ENCODE measurements at places on chromosomes 4 and X.

DNA sequence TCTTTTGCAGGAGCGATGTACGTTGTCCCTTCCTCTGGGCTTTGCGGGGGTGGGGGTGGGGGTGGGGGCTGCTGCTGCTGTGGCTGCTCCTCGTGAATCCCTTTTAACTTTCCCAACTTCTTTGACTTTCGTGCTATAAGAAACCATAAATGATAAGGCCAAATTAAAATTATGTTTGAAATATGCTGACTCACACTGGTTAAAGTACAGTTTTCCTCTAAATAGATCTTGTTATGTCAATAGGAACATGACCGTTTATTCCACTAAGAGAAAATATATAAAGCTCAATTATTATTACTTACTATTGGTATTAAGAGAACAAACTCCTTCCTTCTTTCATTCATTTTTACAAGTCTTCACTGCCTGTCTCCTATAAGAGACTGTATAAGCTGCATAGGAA is 287.4 kb downstream of the NR3C2 start:
- no peak for DNase-seq

DNA sequence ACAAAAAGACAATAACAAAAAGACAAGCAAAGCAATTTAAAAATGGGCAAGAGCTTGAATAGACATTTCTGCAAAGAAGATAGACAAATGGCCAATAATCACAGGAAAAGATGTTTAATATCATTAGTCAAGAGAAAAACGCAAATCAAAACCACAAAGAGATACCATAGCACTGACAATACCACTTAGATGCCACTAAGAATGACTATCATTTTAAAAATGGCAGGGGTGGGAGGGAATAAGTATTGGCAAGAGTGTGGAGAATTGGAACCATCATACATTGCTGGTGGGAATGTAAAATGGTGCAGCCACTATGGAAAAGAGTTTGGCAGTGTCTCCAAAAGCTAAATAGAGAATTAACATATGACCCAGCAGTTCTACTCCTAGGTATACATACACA is 15.1 kb upstream of the EXOC1 start:
- DNase-seq = no peak

- no peak for DNase-seq
Measured at GRCh38 chr4:179285696-179286095, 1843.5 kb upstream of the AGA start.

- no peak for DNase-seq
Measured at GRCh38 chr4:145740806-145741205, 60.9 kb downstream of the C4orf51 start.

GRCh38 chr4:101191302-101192098 is 155.8 kb downstream of the PPP3CA start:
- peak; percentile 12 for DNase-seq

DNA sequence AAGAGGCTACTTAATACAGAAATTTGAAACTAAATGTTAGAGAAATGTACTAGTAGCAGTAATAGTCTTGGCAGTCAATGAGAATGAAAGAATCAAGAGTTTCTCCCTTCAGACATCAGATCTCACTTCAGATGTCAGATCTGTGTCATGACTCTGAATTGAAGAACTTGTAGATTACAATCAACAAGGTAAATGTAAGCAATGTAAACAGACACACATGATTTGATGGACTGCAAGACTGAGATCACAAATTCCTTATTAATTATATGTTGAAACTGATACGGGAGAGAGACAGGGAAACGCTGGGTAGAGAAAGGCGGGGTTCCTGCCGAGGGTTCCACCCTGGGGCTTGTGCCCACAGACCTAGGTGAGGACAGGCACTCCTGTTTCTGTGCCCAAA is 65.5 kb upstream of the HHIP start:
- no peak for DNase-seq

DNA sequence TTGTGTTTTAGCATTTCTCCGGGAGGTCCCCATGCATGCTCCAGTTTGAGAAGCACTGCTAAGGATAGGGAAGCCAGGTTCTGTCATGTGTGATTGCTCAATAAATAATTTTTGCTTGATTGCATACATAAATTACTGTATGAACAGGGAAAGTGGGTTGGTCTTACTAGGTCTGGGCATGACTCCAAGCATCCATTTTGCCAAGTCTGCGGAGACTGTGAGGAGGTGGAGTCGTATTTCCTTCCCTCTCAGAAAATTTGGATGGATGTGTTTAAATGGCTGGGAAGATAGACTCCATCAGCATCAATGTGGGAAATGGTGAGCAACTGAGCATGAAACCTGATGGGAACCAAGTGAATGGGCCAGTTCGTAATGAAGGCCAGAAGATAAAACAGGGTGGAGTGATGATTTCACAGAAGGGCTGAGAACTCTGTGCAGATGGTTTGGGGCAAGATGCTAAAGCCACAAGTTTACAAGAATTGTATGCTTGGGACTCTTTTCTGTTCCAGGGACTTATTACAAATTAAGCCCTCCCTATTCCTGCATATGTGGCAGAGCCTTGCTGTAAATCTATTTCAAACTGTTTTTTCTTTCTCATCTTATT is 84.1 kb downstream of the NHS start:
- no peak for DNase-seq

GRCh38 chr4:30720021-30720660 is at the start of gene PCDH7:
Gene PCDH7, plus strand, starts transcription at chr4:30720369. Its CDS starts 1,054 bp downstream, at chr4:30721423.
- DNase-seq = peak; percentile 41

GRCh38 chr4:2923141-2923551 is 40.1 kb downstream of the NOP14 start:
- DNase-seq = no peak

- no peak for DNase-seq
Measured at GRCh38 chrX:22952010-22952409, 47.8 kb upstream of the DDX53 start.

DNA sequence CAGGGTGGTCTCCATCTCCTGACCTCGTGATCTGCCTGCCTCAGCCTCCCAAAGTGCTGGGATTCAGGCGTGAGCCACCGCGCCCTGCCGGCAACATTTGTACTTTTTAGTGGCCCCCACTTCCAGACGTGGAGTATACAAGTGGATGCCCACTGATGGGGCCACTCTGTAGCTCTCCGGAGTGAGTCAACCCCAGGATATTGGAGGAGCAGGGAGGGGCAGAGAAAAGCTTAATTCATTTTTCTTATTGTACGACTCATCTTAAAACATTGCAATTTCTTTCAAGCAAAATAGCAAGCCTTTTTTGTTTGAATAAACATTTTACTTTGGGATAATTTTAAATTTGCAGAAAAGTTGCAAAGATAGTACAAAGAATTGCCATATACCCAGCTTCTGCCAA is 34.6 kb downstream of the FAM9C start:
- no peak for DNase-seq

- no peak for DNase-seq
Measured at GRCh38 chrX:16063921-16064320, 59.4 kb upstream of the GRPR start.

- no peak for DNase-seq
Measured at GRCh38 chr4:11424856-11425255, 3.8 kb downstream of the HS3ST1 start.

GRCh38 chr4:84632092-84632491 is 49.2 kb downstream of the CDS1 start:
- no peak for DNase-seq

DNA sequence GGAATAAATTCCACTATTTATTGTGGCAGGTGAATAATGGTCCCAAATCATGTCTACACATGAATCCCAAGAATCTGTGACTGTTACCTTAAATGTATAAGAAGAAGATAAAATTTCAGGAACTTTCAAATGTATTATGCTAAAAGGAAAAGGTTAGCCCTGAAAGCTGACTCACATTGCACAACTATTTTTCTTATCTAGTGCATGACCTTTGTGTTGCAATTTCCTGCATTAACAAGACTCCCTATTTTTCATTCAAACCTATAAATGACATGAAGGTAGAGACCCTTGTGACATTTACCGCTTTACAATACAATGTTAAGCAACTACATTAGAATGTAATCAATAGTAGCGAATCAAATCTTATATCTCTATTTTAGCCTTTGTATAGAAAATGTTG is 36.7 kb downstream of the UBQLN2 start:
- DNase-seq = no peak

- DNase-seq = no peak
Measured at GRCh38 chr4:76748649-76749048, 149.3 kb downstream of the SOWAHB start.

GRCh38 chrX:129932821-129933321 is 26.9 kb downstream of the UTP14A start:
- DNase-seq = no peak

DNA sequence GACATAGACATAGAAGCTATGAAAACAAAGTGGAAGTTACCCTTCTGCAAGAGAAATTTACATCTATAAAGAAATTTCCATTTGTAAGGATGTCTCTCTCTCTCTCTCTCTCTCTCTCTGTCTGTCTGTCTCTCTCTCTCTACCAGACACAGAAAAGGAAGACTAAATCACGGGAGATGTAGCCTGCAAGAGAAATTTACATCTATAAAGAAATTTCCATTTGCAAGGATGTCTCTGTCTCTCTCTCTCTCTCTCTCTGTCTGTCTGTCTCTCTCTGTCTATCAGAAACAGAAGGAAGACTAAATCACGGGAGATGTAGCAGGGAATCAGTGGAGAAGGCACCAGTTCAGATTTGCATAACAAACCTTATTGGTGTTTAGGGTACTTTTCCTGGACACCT is 65.6 kb upstream of the CTSO start:
- DNase-seq = no peak

DNA sequence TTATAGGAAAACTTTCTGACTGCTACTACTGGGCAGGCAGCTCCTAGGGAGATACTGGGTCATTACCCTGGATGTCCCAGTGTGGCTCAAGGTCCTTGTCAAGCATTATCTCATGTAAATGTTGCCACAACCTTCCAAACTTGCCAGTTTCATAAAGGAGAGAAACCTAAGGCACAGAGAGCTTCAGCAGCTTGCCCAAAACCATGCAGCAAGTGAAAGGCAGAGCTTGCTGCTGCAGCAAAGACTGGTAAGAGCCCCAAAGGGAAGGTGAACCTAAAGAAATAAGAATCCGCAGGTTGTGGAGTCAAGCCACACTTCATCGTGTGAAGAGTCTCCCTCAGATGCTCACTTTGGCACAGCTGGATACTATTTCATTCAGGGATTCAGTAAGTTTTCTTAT is 2.3 kb downstream of the MPP1 start:
- no peak for DNase-seq

GRCh38 chr4:121189326-121190215 is 25.4 kb upstream of the TNIP3 start:
- DNase-seq = no peak

DNA sequence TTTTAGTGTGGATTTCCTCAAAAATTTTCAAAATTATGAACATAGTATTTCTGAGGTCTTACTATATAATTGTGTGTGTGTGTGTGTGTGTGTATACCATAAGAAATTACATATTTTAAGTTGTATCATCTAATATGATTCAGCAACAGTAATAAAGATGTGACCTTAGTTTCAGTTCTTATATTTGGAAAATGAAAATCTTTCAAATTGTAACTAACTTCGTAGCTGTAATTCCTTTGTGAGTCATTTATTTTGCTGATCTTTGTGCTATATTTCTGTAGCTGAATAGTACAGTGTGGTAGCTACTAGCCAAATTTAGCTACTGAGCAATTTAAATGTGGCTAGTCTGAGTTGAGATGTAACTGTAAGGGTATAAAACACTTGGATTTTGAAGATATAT is 116.4 kb downstream of the RAP1GDS1 start:
- DNase-seq = no peak

GRCh38 chr4:59712470-59712869 is 1487.7 kb upstream of the ADGRL3 start:
- no peak for DNase-seq

- no peak for DNase-seq
Measured at GRCh38 chr4:25378437-25378743, 1.3 kb downstream of the ANAPC4 start.

Measured in iPS-NIHi11 (cell line).